ENCODE measurements at places on chromosomes 4 and X.

GRCh38 chr4:175935016-175935661 is 123.1 kb upstream of the GPM6A start:
- DNase-seq: peak; percentile 31

GRCh38 chrX:123833387-123833786 is 26.5 kb upstream of the XIAP start:
- peak; percentile 64 for DNase-seq

DNA sequence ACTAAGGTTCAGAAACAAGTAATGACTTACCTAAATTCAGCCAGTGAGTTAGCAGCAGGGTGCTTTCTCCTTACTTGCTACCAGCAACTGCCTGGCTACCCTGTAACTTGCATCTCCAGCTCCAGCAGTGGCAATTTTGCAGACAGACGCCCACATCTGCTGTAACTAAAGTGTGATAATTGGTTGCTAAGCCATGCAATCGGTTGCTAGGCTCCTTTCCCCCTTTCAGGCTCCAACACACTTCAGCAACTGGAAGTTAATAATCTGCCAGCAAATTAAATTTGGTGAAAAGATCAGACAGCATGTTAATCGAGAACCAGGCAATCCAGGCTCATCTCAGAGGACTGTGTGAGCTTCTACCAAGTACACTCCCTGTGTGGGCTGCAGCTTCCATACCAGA is 24.2 kb upstream of the ARHGEF9 start:
- DNase-seq: peak; percentile 35

DNA sequence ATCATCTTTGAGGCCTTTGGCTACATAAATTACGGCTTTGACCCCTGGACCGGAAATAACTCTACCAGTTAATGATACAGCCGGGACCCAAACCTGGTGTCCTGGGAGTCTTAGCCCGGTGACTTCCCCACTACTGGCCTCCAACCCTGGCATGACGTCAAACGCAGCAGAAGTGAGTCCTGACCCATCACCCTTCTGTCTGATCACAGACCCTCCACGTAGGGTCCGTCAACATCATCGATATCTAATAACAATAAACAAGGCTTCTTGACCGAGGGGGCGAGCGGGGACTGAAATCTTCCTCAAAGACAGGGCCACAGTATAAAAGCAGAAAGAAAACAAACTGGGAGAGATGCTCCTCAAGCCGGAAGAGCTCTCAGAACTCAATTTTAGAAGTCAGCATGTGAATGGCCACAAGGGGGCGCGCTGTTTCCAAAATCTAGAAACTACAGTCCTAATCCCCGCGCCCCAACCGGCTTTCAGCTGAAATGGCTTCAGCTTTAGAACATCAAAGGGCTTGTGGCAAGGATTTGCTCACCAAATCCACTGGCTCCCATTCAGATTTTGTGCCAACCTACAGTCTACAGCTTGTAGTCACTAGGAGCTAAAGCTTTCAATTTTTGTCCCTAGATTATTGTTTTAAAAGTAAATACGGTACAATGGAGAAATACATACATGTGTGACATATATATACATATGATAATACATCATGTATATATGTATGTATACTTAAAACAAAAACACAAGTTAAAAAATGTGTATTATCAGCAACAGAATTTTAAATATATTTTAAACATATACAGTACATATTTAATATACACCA is 46.4 kb upstream of the ENPP6 start:
- peak; percentile 96 for DNase-seq

- DNase-seq: no peak
Observed at GRCh38 chr4:80199947-80200346, 2.6 kb downstream of the PRDM8 start.

- DNase-seq: no peak
Observed at GRCh38 chr4:121989715-121990114, 37.9 kb upstream of the TRPC3 start.

- DNase-seq: peak; percentile 12
Observed at GRCh38 chrX:22950269-22951266, 49.2 kb upstream of the DDX53 start.

- DNase-seq: no peak
Observed at GRCh38 chr4:123256901-123257300, 139.7 kb upstream of the SPRY1 start.

- no peak for DNase-seq
Observed at GRCh38 chrX:40872351-40872750, 137.0 kb upstream of the MED14 start.

- DNase-seq: no peak
Observed at GRCh38 chr4:104616401-104616820, 121.7 kb upstream of the CXXC4 start.

- no peak for DNase-seq
Observed at GRCh38 chrX:9211269-9211668, 177.3 kb upstream of the FAM9B start.

DNA sequence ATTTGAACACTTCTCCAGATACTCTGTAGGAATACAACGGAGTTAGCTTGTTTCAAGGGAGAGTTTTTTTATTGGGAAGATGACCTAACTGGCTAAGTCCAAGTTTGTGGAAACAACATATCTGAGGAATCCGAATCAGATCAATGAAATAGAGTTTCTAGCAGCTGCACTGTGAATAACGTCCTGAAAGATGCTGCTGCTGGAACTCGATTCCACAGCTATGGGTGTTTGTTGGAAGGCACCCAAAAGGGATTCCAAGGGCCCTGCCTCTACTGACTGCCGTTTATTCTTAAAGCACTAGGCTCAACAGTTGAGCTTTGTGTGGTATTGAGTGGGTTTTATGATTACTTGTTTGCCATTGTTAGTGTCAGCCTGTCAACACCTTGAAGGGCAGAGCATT is 6.6 kb upstream of the GBA3 start:
- DNase-seq: no peak

DNA sequence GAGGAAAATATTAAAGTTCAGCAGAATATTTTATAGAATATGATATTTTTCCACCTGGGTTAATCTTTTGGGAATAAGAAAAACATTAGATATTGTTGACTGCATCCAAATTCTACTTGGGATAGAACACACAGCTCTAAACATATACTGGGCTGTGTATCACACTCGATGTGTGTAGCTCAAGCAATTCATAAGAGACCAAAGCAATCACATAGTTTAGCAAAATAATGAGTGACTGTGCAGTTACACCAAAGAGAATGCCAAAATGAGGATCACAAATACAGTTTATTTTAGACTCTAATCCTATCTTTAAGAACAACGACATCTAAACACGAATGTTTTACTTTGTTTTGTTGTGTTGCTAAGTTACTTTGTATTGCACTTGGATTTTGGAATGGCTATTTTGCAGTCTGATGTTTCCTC is 101.2 kb downstream of the CBR4 start:
- no peak for DNase-seq

DNA sequence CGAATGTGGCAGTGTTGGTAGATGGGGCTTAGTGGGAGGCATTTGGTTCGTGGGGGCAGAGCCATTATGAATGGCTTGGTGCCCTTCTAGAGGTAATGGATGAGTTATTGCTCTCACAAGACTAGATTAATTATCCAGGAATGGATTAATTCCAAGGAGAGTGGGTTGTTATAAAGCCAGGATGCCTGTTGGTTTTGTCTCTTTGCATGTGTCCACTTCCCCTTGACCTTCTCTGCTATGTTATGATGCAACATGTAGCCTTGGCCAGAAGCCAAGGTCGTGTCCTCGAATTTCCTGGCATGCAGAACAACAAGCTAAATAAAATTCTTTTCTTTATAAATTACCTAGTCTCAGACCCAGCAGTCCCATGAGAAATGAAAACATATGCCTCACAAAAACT is 111.2 kb upstream of the PLS3 start:
- DNase-seq: peak; percentile 62

- DNase-seq: no peak
Observed at GRCh38 chrX:108537005-108537404, 97.4 kb downstream of the COL4A5 start.
